ENCODE measurements at places on chromosomes 11 and 22. TPM values are rescaled to one million over a fixed set of nuclear protein-coding genes. Genes with fewer than 3 reads are reported as not detected.

- no peaks in the 10 kb centered on the region for H3K27me3 ChIP-seq
- peak; percentile 42 for DNase-seq
- peak overlapping the region; percentile 30 for H3K4me3 ChIP-seq
These were observed 4.0 kb downstream of the APOL4 start for GRCh38 chr22:36197514-36198146.

- H3K27me3 ChIP-seq = no peaks in the 10 kb centered on the region
- H3K4me3 ChIP-seq = no peak overlapping the region
- no peaks in the 10 kb centered on the region for H3K4me1 ChIP-seq
- DNase-seq = no peak
These were observed 26.2 kb downstream of the IGHMBP2 start for GRCh38 chr11:68929706-68930570.

DNA sequence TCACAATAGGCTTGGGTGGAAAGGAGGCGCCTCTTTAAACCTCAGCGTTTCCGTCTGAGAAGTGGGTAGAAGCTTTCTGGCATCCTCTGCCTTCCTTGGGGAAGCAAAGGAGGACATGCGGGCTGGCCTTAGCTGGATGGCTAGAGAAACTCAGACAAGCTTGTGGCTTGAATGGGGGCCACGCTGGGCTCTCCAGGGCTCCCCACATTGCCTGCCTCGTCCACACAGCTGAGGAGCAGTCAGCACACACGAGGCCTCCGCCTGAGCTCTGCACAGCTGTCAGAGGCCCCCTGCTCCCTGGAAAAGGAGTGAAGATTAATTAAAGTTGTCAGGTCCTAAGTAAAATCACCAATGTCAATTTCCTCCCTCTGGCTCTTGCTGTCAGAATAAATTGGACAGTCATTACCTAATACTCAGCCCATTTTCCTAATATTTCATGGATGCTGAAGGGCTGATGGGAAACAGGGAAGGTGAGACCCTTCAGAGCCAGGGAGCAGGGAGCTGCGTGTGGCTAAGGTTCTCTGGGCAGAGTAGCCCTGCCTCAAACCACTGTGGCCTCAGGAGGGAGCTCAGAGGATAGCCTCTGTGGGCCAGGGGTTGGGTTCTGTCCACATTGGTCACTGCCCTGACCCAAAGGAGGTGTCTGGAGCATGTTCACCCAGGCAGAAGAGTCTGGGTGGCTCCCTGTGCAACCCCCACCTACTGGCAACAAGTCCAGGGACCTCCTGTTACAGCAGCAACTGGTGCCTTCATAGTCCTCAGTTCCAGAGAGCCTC, 118.3 kb upstream of the CD82 start:
- H3K4me3 ChIP-seq = no peak overlapping the region
- peaks cover 5% of the 10 kb centered on the region for H3K4me1 ChIP-seq
- DNase-seq = no peak
- no peak overlapping the region for H3K27ac ChIP-seq
- no peaks in the 10 kb centered on the region for H3K27me3 ChIP-seq

DNA sequence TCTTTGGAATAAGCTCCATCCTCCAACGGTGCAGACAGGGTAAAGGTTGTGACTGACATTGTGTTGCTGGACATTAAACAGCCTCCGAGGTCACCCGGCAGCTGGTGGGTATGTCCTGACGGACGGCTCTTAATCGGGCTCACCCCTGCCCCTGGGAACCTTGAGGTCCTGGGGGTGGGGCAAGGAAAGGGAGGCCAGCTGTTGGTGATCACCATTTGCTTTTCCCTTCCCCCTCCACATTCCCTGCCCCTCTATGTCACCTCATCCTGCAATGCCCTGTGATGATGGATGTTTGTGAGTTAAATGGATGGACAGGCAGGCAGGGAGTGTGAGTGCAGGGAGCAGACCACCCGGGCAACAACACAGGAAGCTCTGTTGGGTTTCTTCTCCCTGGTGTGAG, 26.3 kb downstream of the APLNR start:
- H3K27me3 ChIP-seq = no peaks in the 10 kb centered on the region
- H3K4me1 ChIP-seq = peaks cover 28% of the 10 kb centered on the region
- no peaks in the 10 kb centered on the region for H3K36me3 ChIP-seq
- no peak overlapping the region for H3K27ac ChIP-seq
- H3K4me3 ChIP-seq = no peak overlapping the region

GRCh38 chr22:38505541-38506117, 482 bp downstream of the DDX17 start:
- peak overlapping the region; percentile 97 for H3K27ac ChIP-seq
- no peaks in the 10 kb centered on the region for H3K27me3 ChIP-seq
- H3K4me3 ChIP-seq = peak overlapping the region; percentile 99
- DNase-seq = peak; percentile 52
- peaks cover 20% of the 10 kb centered on the region for H3K36me3 ChIP-seq

Gene KREMEN1
- total RNA-seq = 3.8 TPM
